ENCODE measurements at places on chromosomes 3 and 15. TPM values are rescaled to one million over a fixed set of nuclear protein-coding genes. Genes with fewer than 3 reads are reported as not detected.

Gene ZPLD1
- total RNA-seq, result not detected

Gene LINGO1
- total RNA-seq, result not detected

Gene SLC28A2
- not detected for total RNA-seq

Gene SMCO1
- total RNA-seq, result not detected

Gene CAMK2N2
- 2.6 TPM for total RNA-seq

Gene ZBED2
- 45.1 TPM for total RNA-seq

GRCh38 chr3:82927309-82928253 lies 1166.1 kb upstream of the GBE1 start:
- no peak for DNase-seq

- no peak for DNase-seq
These were observed 250.7 kb upstream of the PROK2 start for GRCh38 chr3:72035606-72036005.

DNA sequence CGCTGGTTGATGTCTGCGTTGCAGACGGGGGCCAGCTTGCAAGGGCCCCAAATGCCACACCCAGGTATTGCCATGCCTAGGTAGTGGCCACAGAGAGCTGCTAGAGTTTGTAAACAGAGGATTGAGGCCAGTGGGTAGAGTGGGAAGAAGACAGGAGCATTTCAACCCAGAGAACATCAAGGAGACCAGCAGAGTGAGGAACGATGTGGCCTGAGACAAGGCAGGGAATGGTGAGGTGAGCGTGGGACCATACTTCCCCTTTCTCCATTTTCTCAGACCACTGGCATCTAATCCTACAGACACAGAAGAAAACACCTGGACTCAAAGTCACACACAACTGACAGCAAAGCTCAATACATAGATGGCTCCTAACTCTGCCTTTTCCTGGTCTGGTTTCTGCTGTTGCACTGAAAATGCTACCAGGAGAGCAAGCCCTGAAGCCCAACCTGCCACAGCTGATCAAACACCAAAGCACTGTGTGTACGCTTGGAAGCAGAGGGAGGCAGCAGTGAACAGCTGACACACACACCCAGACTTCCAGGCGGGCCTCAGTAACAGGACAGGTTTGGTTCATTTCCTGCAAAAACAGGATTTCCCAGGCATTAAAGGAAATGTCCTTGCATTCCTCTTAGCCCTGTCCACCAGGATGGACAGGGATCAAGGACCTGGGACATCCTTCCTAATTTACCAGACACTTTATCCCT lies 1.6 kb downstream of the FAM174B start:
- peak; percentile 75 for DNase-seq

DNA sequence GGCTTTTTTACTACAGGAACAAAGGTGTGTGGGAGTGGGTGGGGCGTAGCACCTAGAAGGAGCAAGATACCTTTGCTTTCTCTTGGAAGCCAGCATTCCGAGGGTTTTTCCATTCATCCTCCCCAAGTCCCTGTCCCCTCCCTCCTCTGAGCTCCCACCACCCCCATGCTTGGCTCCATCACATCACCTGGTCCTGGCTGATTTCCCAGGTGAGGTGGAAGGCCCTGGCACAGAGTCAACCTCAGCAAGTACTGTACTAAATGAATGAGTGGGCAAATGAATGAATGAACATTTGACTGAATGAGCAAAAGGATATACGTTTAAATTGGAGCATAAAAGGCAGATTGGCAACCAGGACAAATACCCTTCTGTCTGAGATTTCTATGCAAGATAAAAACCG lies 45.4 kb downstream of the DZIP1L start:
- no peak for DNase-seq

GRCh38 chr3:13013994-13014754 lies 59.1 kb downstream of the IQSEC1 start:
- no peak for DNase-seq

GRCh38 chr15:33135355-33135781 lies 59.1 kb downstream of the FMN1 start:
- no peak for DNase-seq

DNA sequence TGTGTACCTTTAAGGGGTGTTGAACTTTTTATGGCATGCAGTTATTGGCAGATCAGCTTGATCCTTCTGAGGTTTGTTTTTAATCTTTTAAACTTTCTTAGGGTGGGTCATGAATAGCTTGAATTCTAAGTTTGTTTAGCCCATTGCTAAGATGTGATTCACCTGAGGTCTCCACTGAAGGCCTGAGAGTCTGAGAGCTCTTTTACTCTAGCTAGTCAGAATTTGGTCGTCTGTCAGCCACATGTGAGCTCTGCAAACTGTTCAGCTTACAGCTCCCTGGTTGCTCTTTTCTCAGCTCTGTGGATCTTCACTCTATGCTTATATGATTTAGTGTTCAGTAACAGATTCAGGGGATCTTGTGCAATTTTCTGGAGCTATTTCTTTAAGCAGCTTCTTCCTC lies 161.3 kb downstream of the ABHD5 start:
- no peak for DNase-seq

- DNase-seq, result no peak
These were observed 316.6 kb upstream of the TGFBR2 start for GRCh38 chr3:30289766-30290165.

GRCh38 chr15:61030451-61030850 lies 198.7 kb downstream of the RORA start:
- no peak for DNase-seq

DNA sequence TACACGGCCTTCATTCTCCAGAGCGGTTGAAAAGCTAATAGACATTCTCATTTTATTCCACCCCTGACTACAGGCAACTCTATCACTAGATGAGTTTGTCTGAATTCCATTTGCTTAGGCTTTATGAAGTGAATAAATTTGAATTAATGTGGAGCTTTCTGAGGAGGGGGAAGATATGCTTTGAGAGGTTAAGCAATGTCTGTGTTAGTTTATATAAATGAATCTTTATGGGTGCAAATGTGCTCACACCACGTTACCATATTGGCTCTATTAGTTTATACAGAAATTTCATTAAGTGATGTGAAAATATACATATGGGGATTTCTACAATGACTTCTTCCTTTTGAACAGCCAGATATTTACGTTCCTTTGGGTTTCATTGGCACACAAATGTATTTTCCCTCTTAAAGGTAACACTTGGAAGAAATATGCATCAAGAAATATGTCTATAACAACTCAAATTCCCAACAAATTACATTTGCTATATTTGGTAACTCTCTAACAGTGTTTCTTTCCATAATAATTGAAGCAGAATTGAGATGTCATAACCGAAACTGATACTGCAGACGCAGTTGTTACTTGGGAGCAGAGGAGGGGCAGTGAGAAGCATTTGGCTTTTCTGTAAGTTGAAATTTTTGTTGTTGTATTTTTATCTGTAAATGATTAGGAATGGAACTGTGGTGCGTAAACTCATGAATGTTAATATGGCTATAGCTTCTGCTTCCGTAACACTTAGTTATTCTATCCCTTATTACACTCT lies 359.4 kb downstream of the CACNA2D3 start:
- no peak for DNase-seq

- no peak for DNase-seq
These were observed 57.0 kb upstream of the GATM start for GRCh38 chr15:45435124-45435903.

DNA sequence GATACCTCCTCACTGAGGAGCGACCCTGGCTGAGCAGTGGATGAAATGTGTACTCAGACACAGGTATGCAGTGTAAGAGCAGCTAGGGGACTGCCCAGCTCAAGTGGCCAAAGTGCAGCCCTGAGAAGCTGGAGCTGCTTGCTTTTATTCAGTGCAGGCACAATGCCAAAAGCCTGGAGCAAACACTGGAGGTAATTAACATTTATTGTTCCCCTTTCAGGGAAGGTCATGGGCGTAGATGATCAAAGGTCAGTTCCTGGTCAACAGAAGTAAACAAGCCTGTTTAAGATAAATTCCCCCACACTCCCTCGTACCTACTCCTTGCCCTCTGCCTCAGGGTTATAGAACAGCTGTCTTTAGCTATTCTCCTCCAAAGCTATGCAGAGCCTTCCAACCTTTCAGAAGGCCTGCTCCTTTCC lies 17.5 kb downstream of the PLA2G4F start:
- DNase-seq, result no peak
